ENCODE measurements at places on chromosomes 5 and 9.

DNA sequence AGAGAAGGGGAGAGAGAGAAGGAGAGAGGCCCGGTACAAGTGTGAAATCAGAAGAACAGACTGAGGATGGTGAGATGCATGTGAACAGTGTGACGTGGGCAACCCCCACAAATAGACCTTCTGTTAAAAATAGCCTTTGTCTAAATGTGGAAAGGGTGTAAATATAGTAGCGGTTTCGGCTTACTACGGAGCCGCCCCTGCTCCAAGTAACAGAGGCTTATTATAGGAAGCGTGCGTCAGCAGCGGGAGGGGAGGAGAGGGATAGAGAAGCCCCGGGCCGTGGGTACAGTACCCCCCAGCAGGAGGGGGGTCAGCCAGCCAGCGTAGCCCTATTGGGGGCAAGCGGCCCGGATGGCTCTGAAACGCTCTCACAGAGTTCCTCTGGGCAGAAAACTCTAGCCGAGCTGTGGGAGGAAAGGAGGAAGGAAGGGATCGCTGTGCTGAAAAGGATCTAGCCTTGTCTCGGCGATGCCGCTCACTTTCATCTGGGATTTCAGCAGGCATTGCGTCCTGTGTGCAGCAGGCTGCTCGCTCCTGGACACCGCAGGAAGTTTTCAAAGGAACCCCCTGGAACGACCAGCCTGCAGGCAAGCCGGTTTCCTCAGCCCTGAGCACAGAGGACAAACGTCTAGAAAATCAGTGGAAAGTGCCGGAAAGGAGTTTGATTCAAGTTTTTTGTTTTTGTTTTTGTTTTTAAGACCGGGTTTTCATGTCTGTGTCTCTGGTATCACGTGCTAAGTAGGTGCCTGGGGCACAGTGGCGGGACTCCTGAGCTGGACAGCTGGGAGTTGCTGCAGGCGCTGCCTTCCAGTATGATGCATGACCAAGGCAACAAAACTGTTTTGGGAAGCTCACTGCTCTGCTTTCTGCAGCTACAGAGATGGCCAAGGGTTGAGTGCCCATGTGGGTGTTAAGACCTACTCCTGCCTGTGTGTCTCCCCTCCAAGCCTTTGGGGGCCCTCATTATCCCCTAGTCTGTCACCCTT is 146.6 kb downstream of the SEC61B start:
- peak; percentile 59 for DNase-seq

DNA sequence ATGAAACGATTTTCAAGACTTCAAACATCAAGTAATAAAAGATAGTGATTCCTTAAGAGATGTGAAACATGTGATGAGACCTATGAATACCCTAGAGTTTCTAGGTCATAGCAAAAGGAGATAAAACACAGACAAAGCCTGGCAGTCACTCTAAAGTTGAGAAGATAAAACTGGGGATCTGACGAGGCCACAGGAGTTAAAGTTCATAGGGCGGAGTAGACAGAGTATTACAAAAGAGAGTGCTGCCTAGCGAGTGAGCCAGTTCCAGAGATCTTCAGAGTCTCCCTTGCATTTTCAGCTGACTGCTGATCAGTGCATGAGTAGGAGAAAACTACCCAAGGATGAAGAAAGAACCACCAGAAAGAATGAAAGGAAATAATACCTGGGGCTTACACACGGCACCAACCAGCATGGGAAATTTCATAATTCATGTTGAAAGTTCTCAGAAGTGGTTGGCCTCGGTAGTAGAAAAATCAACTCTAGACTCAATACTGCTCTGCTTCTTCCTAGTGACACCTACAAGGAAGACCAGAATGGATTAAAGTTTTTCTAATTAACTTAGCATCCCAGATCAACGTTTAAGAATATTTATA is 30.4 kb downstream of the FBXO4 start:
- DNase-seq, result no peak

GRCh38 chr9:91023741-91024140 is 222.1 kb downstream of the SYK start:
- no peak for DNase-seq

DNA sequence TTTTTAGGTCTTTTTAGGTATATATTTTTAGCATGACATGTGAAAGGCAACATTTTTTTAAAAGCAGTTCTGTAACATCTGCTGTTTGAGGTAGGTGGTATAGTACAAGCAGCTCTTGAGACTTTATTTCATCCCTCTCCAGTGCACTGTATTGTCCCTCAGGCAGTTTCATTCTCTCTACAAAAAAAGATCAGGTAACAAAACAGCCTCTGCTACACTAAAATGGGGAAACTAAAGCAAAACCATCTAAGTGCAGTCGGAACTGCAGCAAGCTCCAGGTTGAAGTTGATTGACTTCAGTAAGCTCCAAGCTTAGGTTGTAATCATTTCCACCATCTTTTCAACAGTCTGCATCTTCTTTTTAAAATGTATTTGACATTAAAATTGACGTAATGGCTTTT is 195.6 kb downstream of the DEPDC1B start:
- peak; percentile 28 for DNase-seq

DNA sequence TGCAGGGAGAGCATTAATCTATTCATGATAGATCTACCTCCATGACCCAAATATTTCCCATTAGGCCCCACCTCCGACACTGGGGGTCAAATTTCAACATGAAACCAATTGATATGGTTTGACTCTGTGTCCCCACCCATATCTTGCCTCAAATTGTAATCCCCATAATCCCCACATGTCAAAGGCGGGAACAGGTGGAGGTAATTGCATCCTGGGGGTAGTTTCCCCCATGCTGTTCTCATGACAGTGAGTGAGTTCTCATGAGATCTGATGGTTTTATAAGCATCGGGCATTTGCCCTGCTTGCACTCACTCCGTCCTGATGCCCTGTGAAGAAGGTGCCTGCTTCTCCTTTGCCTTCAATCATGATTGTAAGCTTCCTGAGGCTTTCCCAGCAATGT is 153.5 kb downstream of the SV2C start:
- no peak for DNase-seq

DNA sequence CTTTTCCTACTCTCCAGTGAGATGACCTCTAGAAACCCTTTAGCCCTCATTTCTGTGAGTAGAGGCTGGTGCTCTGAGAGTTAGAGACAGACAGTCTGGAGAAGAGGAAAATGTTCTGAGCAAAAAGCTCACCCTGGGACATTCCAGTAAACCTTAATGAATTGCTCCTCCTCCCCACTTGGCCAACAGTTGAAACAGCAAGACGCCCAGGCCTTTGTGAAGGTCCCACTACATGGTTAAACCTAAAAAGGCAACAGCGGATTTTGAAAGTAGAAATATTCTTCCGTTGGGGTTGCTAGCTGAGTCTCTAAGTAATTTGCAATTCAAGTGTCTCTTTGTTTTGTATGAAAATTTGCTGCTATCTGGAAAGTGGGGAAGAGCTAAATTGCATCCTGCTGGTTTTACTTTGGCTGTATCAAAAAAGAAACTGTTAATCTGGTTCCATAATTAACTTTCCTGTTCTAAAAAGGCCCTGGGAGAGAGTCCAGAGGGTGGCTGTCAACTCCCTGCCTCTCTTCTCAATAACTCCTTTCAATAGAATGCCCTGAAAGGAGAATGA is 63.8 kb downstream of the ATP10B start:
- no peak for DNase-seq

- DNase-seq, result no peak
Measured at GRCh38 chr5:166909926-166910325, 1381.5 kb upstream of the WWC1 start.

DNA sequence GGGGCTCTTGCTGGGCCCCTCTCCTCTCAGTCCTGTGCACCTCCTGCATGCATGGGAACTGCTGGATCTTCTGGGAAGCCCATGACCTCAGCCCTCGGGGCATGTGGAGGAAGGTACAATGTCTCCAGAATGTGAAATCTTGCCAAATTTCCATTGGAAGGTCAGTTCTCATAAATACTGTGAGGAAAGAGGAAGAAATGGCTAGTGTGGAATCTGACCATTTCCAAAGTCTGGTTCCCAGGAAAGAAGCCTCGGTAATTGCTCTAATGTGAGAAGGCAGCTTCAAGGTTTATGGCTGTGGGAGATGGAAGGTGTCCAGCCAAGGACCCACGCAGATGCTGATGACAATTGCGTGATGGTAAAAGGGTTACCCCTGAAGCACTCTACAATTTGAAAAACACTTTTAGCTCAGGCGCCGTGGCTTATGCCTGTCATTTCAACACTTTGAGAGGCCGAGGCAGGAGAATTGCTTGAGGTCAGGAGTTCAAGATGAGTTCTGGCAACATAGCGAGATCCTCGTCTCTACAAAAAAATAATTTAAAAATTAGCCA is 8.1 kb upstream of the IL17B start:
- no peak for DNase-seq

- DNase-seq, result no peak
Measured at GRCh38 chr5:51983161-51983560, 599.9 kb downstream of the ISL1 start.

- no peak for DNase-seq
Measured at GRCh38 chr5:116062352-116062751, 22.5 kb upstream of the COMMD10 start.

DNA sequence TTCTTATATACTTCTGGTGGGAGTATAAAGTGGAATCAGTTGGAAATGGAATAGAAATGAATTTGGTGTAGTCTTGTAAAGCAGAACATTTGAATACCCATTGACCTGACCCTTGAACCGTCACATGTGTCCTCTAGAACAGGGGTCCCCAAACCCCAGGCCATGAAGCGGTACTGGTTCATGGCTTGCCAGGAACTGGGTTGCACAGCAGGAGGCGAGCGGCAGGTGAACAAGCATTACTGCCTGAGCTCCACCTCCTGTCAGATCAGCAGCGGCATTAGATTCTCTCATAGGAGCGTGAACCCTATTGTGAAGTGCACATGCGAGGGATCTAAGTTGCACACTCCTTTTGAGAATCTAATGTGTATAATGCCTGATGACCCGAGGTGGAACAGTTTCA is 80.0 kb downstream of the RANBP17 start:
- DNase-seq, result no peak

Data from GM20000 (cell line).